Activated CD4-positive, alpha-beta T cell treated with anti-CD3 and anti-CD28 coated beads for 4 hours (primary cell): ENCODE measurements at places on chromosomes 7 and 10.

DNA sequence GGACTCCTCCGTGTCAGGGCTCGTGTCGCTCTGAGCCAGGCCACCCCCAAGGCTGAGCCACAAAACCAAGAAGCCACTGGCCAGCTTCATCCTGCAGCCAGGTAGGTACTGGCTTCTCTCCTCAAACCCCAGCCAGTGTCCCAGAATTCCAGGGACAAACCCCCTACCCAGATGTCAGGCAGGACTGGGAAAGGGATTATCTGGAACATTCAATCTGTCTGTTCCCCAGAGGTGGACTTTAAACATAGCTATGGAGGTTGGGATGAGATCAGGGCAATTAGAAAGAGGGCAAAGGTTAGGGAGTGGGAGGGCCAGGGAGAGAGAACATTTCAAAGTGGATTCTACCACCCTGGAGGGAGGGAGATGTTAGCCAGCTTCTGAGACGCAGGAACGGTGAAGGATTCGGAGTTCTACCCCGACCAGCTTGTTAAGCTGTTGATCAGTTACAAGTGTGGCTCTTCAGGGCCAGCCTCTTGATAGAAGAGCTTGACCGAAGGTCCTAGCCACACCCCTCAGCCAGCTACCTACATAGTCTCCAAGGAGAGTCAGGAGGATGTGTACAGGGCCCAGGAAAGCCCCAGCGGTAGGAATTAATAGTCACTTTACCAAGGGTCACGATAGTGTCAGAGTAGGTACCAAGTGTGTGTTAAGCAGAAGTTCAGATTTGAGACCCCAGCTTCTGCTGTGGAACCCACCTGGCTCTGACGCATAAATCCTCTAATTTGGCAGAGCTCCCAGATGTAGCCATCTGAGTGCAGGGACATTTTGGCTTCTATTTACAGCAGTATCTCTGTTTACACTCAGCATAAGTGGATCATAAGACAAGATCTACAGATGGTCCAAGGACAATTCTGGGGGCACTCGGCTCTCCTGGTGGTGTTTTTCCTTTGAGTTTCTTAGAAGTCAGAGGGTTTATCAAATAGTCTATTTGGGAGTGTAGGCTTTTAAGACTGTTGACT is at the start of gene PLA2G12B:
Gene PLA2G12B, minus strand, starts transcription at position 211 of the 959 bp plus-strand sequence. Its CDS starts 121 bp downstream, at position 90.
- no peak for DNase-seq

DNA sequence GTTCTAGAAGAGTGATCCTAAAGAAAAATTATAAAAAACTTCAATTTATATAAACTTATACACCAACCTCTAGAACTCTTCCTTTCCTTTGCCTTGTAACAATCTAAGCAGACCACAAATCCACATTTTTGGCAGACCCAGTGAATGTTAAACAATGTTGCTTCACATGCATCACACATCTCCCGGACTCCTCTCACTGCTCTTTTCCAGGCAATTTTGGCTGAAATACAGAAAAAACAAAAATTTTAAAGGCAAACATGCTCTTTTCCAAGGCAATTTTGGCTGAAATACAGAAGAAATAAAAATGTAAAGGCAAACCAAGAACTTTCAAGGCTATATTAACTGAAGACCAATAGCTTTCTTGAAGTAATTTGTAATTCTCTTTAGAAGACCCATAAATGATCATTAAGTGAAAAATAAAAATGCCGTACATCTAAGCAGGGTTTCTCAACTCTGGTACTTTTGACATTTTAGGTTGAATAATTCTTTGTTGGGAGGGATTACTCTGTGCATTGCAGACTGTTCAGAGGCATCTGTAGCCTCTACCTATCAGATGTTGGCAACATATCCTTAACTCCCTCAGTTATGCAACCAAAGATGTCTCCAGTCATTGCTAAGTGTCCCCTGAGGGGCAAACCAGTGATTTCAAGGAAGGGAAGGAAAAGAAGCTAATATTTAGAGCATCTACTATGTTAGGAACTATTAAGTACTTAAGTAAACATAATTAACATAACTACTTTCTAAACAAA is 64.4 kb downstream of the NRBF2 start:
- no peak for DNase-seq

DNA sequence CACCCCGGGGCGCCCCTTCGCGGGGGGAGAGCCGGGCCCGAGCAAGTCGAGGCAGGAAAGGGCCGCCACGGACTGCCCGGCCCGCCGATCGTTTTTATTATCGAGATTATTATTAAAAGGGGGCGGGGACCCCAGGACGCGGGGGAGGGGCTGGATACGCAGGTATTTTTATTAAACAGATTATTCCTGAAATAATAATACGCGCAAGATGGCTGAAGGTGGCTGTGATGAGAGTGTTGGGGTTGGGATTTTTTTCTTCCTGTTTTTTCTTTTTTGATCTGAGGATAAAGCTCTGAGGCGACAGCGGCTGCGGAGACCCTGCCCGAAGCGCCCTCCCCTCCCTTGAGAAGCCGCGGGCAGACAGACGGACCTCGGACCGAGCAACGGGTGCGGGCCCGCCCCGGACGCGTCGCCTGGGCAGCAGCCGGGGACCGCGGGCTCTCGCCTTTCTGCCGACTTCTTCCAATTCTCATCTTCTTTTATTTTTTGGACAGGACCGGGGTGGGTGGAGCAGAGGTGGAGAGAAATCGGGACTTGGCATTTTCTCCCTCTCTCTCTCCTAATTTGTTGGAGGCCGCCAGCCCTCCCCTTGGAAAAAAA is 1.4 kb upstream of the TRIM8 start:
- DNase-seq, result peak; percentile 52

DNA sequence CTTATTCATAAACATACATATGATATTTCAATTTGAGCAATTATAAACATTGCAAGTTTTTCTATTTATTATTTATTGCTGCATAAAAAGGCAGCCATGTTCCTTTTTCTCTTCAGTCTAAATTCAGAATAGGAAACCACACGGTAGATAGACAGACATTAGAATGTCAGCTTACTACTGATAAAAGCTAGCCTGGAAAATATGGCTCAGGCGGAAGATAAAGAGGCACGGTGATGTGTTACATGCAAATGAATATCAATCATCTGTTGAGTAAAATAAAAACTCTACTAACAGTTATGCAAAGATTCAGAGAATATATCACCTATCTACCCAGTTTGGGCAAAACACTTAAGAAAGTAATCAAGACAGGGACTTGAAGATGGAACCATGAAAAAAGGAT is 73.5 kb upstream of the PDSS1 start:
- no peak for DNase-seq

GRCh38 chr10:50387732-50388073 is 136.4 kb upstream of the ASAH2 start:
- no peak for DNase-seq

- no peak for DNase-seq
These were observed 58.7 kb upstream of the ANTXRL start for GRCh38 chr10:46227936-46228562.

DNA sequence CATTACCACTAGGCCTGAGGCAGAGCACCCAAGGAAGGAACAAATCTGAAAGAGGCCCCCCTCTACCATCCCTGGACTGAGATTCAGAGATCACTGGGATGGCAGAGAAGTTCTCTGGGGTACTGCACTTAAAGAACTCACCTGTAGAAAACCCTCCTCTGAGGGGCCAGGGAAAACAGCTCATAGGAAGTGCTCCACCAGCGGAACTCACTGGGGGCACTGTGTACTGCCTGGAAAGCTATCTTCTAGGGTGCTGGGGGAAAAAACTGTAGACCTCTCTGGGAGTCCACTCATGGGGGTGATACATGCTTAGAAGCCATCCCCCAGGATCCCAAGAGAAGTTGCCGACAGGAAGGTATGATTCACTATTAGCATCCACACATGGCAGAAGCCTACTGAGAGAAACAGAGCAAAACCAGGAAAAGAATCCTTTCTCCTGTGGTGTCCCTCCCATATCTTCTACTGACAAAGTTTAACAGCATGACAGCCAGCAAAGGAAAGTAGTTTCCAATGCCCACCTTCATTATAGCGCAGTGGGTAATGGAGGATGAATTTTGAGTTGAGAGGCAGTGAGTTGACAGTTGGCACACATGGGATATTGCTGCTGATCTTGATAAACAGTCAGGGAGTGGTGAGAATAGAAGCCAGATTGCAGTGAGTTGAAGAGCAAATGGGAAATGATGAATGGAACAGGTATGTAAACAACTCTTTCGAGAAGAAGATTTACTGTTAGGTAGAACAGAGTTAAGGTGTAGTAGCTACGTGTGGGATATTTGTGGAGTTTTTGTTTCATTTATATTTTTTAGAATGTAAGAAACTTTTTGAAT is 20.9 kb downstream of the ANKIB1 start:
- DNase-seq, result no peak

- no peak for DNase-seq
These were observed 855.1 kb downstream of the LRMDA start for GRCh38 chr10:76286536-76286935.

DNA sequence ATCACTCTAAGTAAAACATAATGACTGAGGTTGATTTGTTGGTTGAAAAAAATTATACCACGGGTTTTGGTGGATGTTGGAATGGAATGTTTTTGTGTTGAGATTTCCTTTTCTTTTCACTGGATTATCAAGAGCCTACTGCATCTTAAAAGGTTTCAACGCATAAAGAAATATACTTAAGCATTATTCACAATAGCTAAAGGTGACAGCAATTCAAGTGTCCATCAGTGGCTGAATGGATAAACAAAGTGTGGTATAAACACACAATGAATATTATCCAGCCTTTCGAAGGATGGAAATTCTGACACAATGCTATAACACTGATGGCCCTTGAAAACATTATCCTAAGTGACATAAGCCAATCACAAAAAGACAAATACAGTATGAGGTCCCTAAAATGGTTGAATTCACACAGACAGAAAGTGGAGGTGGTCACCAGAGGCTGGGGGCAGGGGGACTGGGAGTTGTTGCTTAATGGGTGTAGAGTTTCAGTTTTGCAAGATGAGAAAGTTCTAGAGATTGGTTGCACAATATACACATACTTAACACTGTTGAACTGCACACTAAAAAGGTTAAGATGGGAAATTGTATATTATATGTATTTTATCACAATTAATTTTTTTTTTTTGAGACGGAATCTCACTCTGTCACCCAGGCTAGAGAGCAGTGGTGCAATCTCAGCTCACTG is 122.3 kb downstream of the NRP1 start:
- no peak for DNase-seq

DNA sequence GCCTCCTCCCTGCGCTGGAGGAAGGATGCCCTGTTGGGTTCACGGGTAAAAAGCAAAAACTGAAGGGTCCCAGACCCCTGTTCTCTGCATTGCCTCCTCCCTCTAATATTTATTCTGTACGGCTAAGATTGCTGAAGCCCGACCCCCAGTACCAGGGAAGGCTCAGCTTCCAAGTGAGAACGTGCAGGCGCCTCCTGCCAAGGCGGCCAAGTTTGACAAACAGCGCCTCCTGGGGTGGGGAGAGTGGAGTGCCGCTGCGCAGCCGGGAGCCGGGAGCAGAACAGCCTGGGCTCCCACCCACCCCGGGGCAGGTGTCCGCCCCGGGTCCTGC is 4.7 kb upstream of the EBF3 start:
- DNase-seq, result no peak

DNA sequence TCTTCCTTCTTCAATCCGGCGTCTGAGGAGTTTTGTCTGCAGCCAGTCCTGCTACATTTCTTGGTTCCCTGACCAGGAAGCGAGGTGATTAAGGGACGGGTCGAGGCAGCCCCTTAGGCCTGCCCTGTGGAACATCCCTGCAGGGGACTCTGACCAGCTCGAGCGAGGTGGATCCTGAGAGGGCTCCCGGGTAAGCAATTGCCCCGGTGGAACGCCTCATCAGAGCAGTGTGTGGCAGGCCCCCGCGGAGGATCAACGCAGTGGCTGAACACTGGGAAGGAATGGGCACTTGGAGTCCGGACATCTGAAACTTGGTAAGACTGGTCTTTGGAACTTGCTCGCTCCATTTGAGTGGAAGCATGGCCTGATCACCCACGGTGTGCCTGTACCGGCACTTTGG is 121.0 kb downstream of the CUL2 start:
- no peak for DNase-seq
